Posterior vena cava (tissue), 2 donors: ENCODE measurements at places on chromosomes 5 and 9. TPM values are rescaled to one million over a fixed set of nuclear protein-coding genes. Genes with fewer than 3 reads are reported as not detected.

- no peak for DNase-seq
Measured at GRCh38 chr5:122358372-122358979, 46.4 kb downstream of the SNCAIP start.

- DNase-seq = no peak
Measured at GRCh38 chr9:114906922-114907571, 23.3 kb downstream of the TNFSF8 start.

GRCh38 chr9:98142182-98142907 lies 23.3 kb upstream of the TRIM14 start:
- DNase-seq = no peak

TBC1D2 gene
- total RNA-seq = 10.5 TPM

CD74 gene
- 279 TPM for total RNA-seq
